ENCODE measurements at places on chromosomes 5 and 9.

- DNase-seq = peak; percentile 48
Measured at GRCh38 chr5:122772446-122772845, 2.4 kb upstream of the SNX2 start.

- no peak for DNase-seq
Measured at GRCh38 chr5:77103457-77103856, 16.4 kb upstream of the ZBED3 start.

DNA sequence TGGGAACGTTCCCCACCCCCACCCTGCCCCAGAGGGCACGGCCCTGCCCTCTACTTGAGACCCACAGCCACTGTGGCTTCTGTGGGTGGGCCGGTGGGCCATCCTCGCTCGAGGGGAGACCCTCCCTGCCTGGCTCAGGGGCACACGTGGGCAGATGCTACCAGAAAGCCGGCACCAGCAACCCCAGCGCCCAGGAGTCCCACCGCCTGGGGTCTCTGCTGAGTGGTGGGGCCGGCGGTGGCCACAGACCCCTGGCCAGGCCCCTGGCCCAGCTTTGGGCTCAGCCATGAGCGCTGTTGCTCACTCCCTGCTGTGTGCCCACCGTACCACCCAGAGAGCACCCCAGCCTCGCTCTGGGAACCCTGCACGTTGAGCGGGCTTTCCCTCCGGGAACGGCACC, 16.5 kb upstream of the NRARP start:
- no peak for DNase-seq

- DNase-seq = no peak
Measured at GRCh38 chr9:99305820-99306811, 84.0 kb downstream of the SEC61B start.

GRCh38 chr9:113164536-113165300, 13.9 kb downstream of the SLC31A2 start:
- peak; percentile 65 for DNase-seq

DNA sequence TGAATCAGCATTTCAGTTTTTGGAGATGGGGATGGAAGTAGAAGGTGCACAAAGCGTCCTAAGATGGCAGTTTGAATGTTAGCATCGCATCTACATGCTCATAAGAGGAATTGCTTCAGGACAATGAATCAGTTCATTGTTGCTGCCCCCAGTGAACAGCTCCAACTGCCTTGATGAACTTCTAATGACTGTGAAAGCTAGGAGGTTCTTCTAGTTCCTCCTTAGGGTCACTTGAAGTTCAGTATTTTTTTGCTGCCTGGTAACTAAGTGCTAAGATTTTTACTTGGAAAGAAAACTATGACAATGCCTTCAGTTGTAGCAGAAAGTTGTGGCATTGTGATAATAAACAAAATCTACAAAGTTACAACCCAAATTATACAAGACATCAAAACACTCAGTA, 271.6 kb downstream of the RAB3C start:
- no peak for DNase-seq

GRCh38 chr9:128877852-128878251, 3.9 kb downstream of the KYAT1 start:
- no peak for DNase-seq

- DNase-seq = peak; percentile 11
Measured at GRCh38 chr5:157502143-157502647, 42.2 kb downstream of the NIPAL4 start.

DNA sequence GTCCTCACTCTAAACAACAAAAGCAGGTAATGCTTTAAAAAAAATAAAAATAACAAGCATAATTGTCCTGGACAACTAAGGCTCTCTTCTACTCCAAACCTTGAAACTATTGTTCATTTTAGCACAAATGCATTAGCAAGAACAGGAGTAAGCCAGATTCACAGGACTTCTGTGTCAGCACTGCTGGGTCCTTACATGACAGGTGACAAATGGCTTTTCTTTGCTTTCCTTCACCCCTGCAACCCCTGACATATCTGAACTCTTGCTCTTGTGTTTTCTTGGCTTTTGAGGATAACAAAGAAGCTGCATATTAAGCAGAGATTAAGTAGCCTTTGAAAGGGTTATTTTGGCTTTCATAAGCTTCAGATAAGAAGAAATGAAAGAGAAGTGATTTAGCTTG, 71.1 kb downstream of the ZNF474 start:
- no peak for DNase-seq

GRCh38 chr9:18688581-18689565, 214.9 kb downstream of the ADAMTSL1 start:
- peak; percentile 76 for DNase-seq

DNA sequence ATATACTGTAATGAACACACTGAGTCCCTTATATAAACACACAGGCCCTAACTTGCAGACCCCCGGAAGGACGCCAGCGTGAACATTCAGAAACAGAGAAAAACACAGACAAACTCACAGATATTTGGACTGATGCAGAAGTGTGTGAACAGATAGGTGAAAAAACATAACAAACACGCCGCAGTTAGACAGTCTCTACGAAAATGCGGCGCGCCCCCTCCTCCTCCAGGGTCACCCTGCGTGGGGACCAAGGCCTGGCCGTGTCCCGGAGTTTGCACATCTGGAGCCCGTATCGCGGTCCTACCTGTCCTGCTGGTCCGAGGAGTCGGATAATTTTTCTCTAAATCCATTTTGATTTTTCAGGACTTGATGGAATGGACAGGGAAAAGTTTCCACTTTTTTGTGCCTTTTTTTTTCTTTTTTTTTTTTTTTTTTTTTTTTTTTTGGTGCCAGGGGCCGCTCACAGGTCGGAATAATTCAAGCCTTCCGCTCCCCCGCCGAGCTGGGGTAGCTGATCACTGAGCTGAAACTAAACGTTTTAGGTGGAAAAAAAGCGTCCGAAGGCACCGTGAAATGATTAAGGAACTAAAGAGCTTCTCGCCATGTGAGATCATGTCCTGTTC, at the start of gene PAX5:
TSS of gene PAX5 (minus strand) at position 587 of the 623 bp plus-strand sequence. CDS start at position 350, 237 bp downstream.
- no peak for DNase-seq

DNA sequence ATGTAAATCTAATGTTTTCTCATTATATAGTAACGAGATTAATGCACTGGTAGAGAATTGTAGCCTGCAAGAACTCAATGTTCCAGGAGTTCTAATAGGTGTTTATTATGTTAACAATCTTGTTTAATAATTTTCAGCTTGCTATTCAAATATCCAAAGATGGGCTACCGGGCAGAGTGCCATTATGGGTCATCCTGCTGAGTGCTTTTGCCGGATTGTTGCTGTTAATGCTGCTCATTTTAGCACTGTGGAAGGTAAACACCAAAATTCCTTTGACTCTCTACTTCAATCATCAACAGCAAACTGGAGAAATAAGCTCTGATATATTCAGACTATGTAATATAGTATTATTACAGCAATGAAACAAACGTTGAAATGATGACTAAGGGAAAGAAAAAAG, 41.9 kb upstream of the ITGA2 start:
- DNase-seq = peak; percentile 22

DNA sequence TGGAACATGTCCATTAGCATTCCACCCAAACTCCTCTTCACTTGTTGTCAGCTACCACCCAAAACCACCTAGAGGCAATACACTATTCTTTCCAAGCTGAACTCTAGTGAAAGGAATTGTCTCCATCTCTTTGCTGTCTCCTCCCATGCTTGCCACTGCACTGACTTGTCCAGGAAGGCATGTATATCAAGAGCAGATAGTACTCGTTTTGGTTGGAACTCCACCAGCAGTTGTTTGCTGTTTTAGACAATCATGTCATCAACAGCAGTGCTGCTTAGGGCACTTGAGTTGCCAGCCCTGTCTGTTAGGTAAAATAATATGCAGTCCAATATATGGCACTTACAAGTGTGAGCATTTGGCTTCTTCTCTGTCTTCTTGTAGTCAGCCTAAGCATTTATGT, 80.0 kb upstream of the SAP30L start:
- peak; percentile 36 for DNase-seq

DNA sequence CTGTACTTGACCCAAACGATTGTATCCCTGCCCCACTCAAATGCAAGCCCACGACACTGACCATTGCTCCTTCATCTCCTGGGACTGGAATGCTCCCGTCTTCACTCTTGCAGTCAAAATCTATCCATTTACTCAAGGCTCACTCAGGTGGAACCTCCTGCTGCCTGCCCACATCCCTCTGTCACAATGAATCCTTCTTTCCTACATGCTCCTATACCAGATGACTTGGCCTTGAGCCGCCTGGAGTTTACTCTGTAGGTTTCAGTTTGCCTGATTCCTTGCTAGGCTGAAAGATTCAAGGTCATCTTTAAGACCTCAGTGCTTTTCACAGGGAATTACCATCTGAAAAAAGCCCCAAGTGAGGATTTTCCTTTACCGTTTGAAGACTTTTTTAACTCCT, 264.1 kb downstream of the GLIS3 start:
- DNase-seq = no peak

DNA sequence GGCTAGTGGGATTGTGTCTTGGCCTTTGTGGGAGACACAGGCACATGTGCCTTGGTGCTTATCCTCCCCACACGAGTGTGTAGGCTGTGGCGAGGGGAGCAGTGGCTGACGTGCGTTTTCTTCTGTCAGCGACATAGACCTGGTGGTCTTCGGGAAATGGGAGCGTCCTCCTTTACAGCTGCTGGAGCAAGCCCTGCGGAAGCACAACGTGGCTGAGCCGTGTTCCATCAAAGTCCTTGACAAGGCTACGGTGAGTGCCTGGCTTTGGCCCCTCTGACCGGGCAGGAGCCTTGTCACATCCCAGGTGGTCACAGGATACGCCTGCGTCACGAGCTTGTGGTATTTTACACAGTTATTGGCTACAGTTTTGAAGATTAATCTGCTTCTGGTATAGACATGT, 26.4 kb downstream of the TENT4A start:
- no peak for DNase-seq

DNA sequence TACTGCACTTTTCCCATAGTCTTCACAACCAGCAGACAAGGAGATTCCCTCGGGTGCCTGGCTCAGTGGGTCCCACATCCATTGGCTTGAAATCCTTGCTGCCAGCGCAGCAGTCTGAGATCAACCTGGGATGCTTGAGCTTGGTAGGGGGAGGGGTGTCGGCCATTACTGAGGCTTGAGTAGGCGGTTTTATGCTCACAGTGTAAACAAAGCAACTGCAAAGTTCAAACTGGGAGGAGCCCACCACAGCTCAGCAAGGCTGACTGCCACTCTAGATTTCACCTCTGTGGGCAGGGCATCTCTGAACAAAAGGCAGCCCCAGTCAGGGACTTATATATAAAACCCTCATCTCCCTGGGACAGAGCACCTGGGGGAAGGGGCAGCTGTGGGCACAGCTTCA, 512.3 kb upstream of the MPDZ start:
- no peak for DNase-seq

All from fibroblast of skin of right biceps (primary cell).